Uterus (tissue), 4 donors: ENCODE measurements at places on chromosomes 4 and X.

- H3K4me3 ChIP-seq, result no peak overlapping the region
- no peaks in the 10 kb centered on the region for H3K36me3 ChIP-seq
- DNase-seq, result no peak
- no peak overlapping the region for H3K27ac ChIP-seq
- no peaks in the 10 kb centered on the region for H3K27me3 ChIP-seq
These were observed 531.9 kb downstream of the INPP4B start for GRCh38 chr4:142314247-142314646.

GRCh38 chr4:84480082-84480481 lies 19.0 kb downstream of the NKX6-1 start:
- peaks cover 5% of the 10 kb centered on the region for H3K27me3 ChIP-seq
- no peak overlapping the region for H3K4me3 ChIP-seq
- no peaks in the 10 kb centered on the region for H3K36me3 ChIP-seq
- no peak overlapping the region for H3K27ac ChIP-seq

DNA sequence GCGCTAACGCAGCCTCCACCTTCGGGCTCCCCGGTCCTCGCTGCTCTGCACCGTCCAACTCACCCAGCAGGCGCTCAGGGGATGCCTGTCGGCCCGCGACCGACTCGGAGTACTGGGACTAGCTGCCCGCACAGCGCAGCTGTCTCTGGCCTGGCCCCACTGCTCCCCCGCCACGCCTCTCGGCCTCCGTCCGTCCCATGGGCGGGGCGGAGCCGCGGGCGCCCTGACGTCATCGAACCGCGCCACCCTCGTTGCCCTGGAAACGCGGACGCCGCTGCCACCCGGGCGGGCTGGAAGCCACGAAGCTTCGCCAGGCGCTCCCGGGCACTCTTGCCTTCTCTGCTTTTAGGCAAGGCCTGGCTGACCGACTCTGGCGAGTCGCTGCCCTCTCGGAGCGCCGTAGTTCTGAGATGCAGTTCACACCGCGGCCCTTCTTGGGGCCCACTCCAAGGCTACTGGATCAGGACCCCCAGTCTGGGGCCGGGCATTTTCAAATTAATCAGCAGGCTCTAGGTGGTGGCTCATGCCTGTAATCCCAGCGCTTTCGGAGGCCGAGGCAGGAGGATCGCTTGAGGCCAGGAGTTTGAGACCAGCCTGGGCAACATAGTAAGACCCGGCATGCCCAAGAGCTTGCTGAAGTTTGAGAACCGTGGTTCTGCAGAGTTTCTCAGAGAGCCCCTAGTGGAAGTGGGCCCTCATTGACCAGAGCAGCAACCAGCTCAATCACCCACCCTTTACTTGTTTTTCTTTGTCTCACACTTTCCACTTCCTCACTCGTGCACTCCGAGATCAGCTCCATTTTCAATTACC lies 12.0 kb downstream of the ACOX3 start:
- no peaks in the 10 kb centered on the region for H3K36me3 ChIP-seq
- H3K27me3 ChIP-seq, result no peaks in the 10 kb centered on the region
- peak; percentile 78 for DNase-seq
- H3K27ac ChIP-seq, result peak overlapping the region; percentile 54
- H3K4me3 ChIP-seq, result peak overlapping the region; percentile 60

DNA sequence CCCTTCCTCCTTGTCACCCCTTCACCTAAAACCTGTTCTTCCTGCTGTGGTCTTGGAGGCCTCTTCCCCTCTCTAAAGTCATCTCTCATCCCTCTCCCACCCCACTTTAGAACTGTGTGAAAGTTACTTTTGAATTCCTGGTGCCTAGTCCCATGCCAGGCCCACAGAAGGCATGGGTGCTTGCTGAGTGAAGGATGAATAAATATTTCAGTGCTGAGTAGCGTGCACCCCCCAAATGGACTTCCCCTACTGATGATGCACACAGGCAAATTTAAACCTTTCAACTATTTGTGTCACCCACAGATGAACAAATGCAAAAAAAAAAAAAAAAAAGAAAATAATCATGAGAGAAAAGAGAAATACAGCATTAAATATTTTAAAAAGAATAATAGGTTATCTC lies 19.8 kb downstream of the PSMD10 start:
- no peak overlapping the region for H3K4me3 ChIP-seq
- no peaks in the 10 kb centered on the region for H3K36me3 ChIP-seq
- H3K27ac ChIP-seq, result no peak overlapping the region
- no peaks in the 10 kb centered on the region for H3K4me1 ChIP-seq
- no peaks in the 10 kb centered on the region for H3K27me3 ChIP-seq

- no peak overlapping the region for H3K4me3 ChIP-seq
- H3K27me3 ChIP-seq, result no peaks in the 10 kb centered on the region
- no peaks in the 10 kb centered on the region for H3K36me3 ChIP-seq
- DNase-seq, result no peak
- H3K27ac ChIP-seq, result no peak overlapping the region
- no peaks in the 10 kb centered on the region for H3K4me1 ChIP-seq
These were observed 116.6 kb downstream of the PAPSS1 start for GRCh38 chr4:107603430-107603829.

DNA sequence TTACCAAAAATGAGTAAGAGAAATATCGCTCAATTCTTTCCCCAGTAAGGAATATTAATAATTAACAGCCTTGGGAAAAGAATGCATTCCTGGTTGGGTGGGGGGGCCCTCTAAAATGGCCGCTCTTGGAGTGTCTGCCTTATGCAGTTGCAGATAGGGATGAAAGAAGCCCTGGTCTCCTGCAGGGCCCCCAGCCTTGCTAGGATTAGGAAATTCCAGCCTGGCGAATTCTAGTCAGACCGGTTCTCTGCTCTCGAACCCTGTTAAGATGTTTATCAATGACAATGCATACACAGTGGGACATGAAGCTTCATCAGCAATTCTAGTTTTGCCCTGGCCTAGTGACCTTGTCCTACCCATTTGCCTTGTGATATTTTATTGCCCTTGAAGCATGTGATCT lies 1047.7 kb upstream of the GRID2 start:
- H3K4me1 ChIP-seq, result no peaks in the 10 kb centered on the region
- DNase-seq, result no peak
- H3K36me3 ChIP-seq, result no peaks in the 10 kb centered on the region
- no peaks in the 10 kb centered on the region for H3K27me3 ChIP-seq
